ENCODE measurements at places on chromosomes 5 and 9.

DNA sequence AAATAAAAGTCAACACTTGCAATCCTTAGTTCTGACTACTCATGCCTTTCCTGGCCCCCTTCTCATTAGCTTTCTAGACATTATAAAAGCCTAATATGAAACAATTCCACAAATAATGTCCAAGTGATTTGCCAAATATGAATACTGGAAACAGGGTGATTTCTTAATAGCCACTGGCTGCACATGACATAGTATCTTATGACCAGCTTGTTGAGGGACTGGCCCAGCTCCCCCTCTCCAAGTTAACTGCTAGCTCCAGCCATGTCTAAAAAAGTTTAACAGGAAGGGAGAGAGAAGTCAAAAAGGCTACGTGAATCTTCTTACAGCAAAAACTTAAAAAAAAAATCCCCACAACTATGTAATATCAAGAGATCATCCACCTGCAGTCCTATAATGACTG lies 1.5 kb downstream of the CERT1 start:
- DNase-seq = no peak

DNA sequence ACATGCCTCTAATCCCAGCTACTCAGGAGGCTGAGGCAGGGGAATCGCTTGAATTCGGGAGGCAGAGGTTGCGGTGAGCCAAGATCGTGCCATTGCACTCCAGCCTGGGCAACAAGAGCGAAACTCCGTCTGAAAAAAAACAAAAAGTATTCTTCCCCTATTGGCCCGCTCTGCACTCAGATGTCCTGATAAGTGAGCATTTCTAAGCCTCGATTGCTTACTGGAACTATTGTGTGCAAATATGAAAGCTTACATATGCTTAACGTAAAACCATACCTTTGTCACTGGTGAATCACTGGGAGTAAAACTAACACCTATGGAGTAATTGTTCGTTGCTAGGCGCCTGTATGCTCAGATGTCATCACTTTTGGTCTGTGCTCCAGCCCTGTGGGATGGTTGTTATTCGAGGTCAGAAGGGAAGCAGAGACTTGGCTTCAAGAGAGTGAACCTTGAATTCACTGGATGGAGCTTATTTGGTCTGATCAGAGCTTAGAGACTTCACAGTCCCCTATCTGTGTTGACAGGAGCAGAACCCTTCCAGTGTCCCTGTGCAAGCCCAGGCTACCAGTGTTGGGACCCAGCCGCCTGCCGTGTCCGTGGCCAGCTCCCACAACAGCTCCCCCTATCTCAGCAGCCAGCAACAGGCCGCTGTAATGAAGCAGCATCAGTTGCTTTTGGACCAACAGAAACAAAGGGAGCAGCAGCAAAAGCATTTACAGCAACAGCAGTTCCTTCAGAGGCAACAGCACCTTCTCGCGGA lies 25.3 kb upstream of the LTC4S start:
- DNase-seq = no peak

- no peak for DNase-seq
Measured at GRCh38 chr9:22316645-22317044, 130.0 kb upstream of the DMRTA1 start.

GRCh38 chr9:33350310-33350709 lies 52.1 kb downstream of the AQP7 start:
- DNase-seq = no peak

DNA sequence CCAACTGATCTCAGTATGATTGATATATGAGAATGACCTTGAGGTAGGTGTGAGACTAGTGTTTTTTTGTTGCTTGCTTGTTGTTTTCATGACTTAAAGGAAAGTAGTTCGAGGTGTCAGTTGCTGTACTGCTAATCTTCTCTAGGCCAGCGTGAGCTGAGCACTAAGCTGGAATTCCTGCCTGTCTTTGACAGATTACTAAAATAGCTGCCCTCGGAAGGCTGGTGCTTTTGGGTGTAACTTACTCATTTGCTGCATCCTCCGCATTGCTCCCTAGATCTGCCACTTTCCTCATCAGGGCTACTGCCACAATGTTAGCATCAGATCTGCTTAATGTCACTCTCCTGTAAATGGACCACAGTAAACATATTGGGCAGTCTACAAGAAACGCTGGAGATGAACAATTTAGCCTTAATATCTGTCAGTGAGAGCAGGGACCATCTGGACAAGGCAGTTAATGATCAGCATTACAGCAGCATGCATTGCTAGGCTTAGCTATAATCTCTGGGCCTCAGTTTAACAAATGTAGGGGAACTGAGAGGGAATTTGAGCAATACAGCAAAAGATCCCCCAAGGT lies 106.6 kb upstream of the CDH6 start:
- DNase-seq = no peak
